ENCODE measurements at places on chromosomes 16 and 17.

GRCh38 chr17:31388770-31389656 lies 2.5 kb upstream of the RAB11FIP4 start:
- peak; percentile 16 for DNase-seq

DNA sequence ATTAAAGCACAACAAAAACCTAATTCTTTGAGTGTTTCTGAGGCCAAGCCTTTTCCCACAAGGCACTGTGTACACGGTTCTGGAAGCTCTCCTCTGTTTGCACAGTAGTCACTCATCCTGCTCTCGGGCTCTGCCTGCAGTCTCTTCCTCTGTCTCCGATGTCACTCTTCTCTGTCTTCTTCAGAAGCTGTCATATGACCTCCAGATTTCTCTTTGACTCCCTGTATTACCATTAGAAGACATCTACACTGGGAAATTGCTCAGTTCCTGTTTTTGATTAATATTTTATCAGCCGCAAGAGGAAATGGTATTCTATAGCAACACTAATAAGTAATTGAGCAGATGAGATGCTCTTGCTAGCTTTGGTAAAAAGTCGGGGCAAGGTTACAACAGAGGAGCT lies 422.9 kb downstream of the WWOX start:
- DNase-seq: no peak

DNA sequence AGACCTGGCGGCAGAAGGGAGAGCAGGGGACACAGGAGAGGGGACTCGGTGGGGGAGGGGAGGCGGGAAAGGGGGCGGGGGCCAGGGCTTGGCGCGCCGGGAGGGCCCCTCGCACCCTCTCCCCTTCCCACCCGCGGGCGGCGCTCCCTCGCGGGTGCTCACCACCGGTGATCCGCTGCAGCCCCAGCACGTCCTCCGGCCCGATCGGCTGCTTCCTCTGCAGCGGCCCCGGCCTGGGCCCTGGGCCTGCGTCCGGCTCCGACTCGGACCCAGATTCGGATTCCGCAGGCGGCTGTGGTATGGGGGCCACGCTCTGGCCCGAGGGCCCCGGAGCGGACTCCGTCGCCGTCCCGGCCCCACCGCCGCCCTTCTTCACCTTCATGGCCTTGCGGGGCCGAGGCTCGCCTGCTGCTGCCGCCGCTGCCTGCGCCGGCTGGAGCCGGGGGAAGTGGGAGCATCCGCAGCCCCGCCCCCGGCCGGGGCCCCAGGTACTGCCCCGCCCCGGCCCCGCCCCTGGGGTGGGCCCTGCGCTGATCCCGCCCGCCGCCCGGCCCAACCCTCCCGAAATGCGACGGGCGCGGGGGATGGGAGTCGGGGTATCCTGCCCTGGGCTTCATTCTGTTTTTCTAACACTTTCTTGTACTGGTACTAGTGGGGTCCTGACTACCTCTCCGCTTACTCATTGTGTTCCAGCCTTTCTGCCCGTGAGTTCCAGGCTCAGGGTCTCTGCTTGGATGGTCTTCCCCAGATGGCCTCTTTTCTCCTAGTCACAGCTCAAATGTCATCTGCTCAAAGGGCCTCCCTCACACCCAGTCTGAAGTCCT lies at the start of gene UNC119:
Gene UNC119 (minus strand): TSS at position 449 of the 824 bp plus-strand sequence. CDS start 67 bp downstream, at position 382.
- peak; percentile 55 for DNase-seq

DNA sequence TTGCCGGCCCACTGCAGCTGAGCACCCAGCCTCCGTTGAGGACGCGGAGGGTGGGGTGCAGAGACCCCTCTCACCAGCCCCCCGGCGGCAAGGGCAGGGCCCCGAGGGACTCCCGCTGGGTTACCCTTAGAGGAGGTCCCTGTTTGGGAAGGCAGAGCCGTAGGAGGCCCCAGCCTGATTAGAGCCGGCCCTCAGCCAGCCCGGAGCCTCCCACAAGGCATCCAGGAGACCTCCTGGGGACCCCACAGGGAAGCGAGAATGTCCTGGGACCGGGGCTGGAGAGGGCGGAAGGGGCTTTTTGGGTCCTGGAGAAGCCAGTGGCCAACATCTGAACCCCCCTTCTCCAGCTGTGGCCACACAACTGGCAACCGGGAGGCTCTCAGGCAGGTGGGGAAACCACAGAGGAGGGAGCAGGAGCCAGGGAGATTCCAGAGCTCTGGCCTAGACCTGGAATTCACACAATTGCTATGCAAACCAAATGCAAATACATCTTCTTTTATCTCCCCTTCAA lies 21.7 kb upstream of the SP6 start:
- DNase-seq: peak; percentile 43

- no peak for DNase-seq
These were observed 190.7 kb downstream of the FOXL1 start for GRCh38 chr16:86768999-86769398.

- no peak for DNase-seq
These were observed 1.0 kb downstream of the CPPED1 start for GRCh38 chr16:12802661-12803060.

- DNase-seq: no peak
These were observed 7.3 kb downstream of the ABI3 start for GRCh38 chr17:49217651-49218413.

DNA sequence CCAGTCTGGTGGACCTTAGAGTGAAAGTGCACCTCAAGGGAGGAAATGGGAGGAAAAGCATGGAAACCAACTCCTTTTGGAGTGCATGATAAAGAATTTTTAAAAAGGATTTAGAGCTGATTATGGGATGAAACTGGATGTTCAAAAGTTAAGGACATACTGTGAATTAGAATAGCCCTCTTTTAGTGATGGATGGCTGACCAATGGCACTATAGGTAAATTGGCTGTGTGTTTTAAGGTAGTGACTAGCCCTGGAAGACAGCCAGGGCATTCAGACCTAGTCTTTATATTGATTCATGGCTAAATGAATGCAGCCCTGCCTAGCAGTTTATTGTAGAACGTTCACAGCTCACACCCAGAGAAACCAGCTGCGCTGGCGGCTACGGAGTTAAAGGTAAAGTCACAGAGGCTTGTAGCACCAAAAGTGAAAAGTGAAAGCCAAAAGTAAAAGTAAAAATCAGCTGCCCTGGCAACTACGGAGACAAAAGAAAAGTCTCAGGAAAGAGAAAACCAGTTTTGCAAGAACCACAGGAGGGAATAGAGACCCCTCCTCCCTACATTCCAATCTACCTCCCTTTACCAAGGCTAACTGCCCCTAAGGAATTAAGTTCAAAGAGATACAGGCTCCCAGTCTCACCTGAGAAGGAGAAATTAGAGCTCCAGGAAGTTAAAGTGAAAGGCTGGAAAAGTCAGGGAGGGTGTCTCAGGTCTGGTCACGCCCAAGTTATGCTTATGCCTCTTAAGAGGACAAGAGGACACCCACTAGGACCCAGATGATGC lies 21.8 kb downstream of the ACSM1 start:
- no peak for DNase-seq

DNA sequence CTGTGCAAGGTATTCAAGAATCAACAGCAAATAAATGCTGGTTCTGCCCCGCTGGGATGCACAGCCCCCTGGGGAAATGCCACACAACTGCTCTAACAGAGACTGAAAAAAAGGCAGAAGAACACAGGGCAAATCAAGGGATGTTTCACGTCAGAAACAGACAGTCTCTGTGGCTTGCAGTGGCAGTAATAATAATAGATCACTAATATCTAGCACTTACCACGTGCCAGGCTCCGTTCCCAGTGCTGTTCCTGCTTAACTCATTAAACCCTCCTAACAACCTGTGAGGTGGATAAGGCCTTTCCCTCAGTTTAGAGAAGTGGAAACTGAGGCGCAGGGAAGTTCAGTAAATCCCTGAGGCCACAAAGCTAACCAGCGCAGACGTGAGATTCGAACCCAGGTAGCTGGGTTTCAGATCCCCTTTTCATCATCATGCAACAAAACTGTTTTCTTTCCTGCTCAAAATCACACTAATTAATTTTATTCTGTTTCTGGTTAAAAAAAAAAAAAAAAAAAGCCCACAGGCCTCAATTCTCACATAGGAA lies 36.7 kb downstream of the ARHGAP17 start:
- peak; percentile 4 for DNase-seq

DNA sequence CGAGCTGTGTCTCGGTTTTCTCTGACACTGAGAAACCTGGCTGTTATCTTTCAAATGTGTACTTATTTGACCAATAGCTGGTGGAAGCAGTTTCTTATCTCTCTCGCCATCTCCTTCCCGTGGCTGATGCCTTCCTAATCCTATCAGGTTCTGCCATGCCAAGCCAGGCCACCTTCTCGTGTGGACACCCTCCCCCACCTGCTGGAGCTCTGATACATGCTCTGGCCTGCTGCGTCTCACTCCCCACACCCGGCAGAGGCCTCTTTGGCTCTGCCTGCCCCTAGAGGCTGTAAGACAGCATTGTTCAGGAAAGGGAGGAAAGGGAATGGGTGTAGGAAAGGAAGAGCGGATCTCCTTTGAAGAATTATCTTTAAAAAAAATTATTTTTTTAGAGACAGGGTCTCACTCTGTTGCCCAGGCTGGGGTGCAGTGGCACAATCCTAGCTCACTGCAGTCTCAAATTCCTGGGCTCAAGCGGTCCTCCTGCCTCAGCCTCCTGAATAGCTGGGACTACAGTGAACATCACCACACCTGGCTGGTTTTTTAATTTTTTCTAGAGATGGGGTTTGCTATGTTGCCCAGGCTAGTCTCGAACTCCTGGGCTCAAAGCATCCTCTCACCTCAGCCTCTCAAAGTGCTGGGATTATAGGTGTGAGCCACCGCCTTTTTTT lies 7.5 kb upstream of the ARMC5 start:
- DNase-seq: peak; percentile 82

GRCh38 chr16:22034503-22034902 lies 26.6 kb downstream of the MOSMO start:
- no peak for DNase-seq

DNA sequence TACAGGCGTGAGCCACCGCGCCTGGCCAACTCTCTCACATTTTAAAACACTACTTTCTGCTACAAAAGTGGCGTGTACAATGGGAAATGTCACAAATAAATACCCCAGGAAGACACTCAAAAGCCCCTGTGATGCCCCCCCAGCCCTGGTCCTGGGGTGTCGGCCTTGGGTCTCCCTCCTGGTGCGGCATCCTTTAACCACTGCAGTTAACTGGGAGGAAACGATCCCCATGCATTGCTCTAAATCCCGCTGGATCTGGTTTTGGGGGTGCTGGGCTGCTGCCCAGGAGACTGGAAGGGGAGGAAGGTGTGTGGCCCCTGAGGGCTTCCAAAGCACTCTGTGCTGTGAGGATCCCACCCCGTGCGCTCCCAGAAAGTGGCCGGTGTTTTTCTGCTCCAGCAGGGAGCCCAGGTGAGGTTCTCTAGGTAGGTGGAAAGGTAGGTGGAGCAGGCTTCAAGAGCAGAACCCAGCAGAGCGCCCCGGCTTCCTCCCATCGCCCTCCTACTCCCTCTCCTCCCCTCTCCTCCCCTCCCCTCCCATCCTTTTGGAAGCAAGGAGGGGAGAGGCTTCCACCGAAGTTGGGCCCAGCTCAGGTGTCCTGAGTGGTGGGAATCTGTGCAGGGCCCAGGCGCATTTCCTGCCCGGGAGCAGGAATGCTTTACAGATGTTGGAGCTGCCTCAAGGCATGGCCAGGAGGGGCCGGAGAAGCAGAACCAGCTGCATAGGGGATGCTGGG lies 363.3 kb downstream of the SEC14L1 start:
- DNase-seq: no peak

GRCh38 chr16:82609140-82609539 lies 17.6 kb upstream of the CDH13 start:
- no peak for DNase-seq

DNA sequence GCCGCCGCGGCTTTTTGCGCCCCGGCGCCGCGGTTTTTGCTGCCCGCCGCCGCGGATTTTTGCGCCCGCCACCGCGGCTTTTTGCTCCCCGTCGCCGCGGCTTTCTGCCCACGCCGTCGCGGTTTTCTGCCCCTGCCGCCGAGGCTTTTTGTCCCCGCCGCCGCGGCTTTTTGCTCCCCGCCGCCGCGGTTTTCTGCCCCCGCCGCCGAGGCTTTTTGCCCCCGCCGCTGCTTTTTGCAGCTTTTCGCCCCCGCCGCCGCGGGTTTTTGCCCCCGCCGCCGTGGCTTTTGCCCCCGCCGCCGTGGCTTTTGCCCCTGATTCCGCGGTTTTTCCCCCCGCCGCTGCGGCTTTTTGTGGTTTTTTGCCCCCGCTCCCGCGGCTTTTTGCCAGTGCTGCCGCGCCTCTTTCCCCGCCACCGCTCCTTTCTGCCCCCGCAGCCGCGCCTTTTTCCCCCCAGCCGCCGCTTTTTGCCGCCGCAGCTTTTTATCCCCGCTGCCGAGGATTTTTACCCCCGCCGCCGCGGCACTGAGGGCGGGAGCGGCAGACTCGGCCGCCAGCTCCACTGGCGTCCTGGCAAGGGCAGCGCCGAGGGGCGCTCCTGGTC lies 518.6 kb upstream of the WSB1 start:
- DNase-seq: no peak

DNA sequence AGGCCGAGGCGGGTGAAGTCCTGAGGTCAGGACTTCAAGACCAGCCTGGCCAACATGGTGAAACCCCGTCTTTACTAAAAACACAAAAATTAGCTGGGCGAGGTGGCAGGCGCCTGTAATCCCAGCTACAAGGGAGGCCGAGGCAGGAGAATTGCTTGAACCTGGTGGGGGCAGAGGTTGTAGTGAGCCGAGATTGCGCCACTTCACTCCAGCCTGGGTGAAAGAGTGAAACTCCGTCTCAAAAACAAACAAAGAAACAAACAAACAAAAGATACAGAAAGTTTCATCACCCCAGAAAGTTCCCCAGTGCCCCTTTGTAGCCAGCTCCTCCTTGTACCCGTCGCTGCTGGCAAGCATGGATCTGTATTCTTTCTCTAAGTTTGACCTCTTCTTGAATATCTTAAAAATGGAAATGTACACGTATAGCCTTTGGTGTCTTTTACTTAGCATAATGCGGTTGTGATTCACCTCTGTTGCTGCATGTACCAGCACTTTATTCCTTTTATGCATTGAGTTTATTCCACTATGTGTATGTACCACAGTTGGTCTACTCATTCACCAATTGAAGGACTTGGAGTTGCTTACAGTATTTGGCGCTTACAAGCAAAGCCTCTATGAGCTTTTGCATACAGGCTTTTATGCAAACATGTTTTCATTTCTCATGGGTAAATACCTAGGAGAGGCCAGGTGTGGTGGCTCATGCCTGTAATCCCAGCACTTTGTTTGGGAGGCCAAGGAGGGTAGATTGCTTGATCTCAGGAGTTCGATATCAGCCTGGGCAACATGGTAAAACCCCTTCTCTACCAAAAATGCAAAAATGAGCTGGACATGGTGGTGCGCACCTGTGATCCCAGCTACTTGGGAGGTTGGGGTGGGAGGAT lies 87.5 kb upstream of the CLEC18A start:
- DNase-seq: no peak

- peak; percentile 22 for DNase-seq
These were observed 16.8 kb upstream of the TRPV2 start for GRCh38 chr17:16398270-16399267.

GRCh38 chr17:9226794-9227135 lies 205.5 kb downstream of the NTN1 start:
- DNase-seq: no peak

DNA sequence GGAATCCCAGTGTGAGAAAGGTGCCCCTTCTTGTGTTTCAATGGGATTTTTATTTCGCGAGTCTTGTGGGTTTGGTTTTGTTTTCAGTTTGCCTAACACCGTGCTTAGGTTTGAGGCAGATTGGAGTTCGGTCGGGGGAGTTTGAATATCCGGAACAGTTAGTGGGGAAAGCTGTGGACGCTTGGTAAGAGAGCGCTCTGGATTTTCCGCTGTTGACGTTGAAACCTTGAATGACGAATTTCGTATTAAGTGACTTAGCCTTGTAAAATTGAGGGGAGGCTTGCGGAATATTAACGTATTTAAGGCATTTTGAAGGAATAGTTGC lies 567 bp downstream of the UBB start:
- no peak for DNase-seq

Measured in NCI-H226 (cell line).